ENCODE measurements at places on chromosomes 3 and 15.

DNA sequence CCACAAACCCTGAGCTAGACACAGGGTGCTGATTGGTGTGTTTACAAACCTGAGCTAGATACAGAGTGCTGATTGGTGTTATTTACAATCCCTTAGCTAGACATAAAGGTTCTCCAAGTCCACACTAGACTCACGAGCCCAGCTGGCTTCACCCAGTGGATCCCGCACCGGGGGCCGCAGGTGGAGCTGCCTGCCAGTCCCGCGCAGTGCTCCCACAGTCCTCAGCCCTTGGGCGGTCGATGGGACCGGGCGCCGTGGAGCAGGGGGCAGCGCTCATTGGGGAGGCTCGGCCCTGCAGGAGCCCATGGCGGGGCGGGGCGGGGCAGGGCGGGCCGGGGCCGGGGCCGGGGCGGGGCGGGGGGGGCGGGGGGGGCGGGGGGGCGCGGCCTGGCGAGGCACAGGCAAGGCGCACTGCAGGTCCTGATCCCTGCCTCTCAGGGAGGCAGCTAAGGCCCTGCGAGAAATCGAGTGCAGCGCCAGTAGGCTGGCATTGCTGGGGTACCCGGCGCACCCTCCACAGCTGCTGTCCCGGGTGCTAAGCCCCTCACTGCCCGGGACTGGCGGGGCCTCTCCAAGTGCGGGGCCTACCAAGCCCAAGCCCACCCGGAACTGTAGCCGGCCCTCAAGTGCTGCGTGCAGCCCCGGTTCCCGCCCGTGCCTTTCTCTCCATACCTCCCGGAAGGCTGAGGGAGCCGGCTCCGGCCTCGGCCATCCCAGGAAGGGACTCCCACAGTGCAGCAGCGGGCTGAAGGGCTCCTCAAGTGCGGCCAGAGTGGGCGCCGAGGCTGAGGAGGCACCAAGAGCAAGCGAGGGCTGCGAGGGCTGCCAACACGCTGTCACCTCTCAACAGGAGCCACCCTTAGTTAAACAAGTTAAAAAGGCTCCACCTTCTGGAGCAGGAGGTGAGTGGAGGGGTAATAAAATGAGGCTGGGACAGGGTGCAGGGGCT lies 9.8 kb upstream of the TMEM40 start:
- DNase-seq: no peak

DNA sequence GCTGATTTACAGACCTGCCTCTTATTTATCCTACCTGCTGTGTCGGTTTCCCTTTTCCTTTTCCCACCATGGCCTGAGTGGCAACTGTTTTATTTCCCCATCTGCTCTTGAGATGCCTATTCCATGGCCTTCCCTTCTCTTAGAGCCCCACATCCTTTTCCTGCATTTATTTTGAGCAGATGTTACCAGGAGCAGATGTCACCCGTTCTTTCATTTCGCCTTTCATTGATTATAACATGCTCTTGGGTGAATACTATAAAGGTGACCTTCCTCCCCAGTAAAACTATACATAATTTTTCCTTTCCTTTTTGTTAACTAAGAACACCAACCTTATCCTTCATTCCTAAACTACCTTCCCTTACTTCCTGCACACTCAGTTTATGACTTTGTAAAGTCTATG lies 8.5 kb upstream of the P2RY1 start:
- DNase-seq: no peak

GRCh38 chr15:79811406-79812405 lies 85.1 kb downstream of the MTHFS start:
- no peak for DNase-seq

DNA sequence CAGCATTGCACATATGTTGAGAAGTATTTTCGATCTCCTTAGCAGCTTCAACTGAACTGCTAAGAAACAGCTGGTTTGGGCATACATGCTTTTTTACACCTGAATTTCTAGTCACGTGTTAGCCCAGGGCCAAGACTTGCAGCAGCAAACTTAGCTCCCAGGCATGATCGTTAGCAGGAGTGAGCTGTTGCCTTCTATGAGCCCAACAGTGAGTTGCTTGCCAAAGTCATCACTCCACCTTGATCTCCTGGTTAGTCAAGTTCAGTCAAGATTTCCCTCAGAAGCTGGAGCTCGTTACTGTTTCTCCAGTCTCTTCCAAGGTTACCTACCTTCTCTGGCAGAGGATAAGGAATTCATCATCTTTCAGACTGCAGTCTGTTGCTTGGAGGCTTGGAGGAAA lies 100.4 kb upstream of the SEMA6D start:
- DNase-seq: no peak

DNA sequence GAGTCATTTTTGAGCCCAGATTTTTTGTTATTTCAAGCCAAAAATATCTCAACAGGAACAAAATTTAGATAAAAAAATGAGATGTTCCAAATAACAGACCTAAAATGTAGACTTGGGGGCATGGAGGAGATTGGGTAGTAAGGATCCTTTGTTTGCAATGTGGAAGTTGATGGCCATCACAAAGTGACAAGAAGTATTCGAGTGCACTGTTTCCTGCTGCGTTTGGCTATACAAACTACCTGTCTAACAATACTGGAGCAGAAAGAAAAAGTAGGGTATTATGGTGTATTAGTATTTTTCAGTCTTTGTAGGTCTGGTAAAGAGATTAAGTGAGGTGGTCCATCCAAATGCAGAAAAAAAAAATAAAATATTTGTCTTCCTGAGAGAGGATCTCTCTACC lies 284.2 kb downstream of the C3orf38 start:
- no peak for DNase-seq

DNA sequence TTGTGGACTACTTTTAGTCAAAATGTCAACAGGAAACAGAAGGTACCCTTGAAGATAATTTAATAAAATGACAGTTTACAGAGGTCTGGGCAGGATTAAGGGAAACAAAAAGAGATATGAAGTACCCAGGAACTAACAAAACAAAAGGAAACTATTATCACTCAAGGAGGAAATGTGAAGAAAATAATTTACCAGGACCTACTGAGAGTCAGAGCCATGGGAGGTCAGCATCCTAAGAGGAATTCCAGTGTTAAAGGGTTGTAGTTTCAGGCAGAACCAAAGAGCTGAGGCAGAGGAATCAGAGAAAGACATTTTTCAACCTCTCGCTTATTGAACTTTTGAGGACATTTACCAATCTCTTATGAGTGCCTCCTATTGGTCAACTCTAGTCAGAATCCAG lies 408.9 kb upstream of the CBLB start:
- DNase-seq: no peak

DNA sequence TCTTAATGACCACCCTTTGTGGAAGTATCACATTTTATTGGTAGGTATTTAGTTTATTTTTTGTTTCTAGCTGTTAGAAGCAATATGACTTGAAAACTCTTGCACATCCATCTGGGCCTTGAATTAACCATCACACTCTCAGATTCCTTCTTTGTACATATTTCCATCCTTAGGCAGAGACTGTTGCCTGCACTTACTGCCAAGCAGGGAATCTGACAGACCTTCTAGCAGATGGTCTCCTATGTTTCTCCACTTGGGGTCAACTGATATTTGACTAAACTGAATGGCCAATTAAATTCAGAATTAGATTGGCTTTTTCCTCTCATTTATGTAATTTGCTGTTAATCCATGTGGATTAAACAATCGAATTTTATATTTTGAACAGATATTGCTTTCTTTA lies 324.9 kb upstream of the TGFBR2 start:
- no peak for DNase-seq

- DNase-seq: no peak
These were observed 23.0 kb upstream of the RETNLB start for GRCh38 chr3:108780235-108780634.
